Foreskin keratinocyte (primary cell): ENCODE measurements at places on chromosomes 5 and 9.

GRCh38 chr9:68933434-68934328, 80.2 kb downstream of the PRKACG start:
- DNase-seq, result no peak

DNA sequence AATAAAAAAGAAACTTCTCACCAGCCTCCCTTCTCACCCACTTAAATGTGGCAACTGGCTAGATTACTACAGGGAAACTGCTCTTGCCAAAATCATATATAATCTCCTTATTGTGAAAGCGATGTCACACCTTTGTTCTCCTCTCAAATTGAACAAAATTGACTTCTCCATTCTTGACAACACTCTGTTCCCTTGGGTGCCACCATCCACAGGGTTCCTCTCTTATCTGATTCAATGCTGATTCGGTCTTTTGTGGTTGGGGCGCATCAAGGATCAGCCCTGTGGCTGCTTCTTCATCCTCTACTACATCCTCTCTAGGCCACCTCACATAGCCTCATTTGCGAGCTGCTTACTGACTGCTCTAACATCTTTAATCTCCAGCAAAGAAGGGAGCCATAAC, 86.1 kb downstream of the EDIL3 start:
- no peak for DNase-seq

GRCh38 chr9:36218011-36218410, 27.3 kb downstream of the CLTA start:
- DNase-seq, result no peak

DNA sequence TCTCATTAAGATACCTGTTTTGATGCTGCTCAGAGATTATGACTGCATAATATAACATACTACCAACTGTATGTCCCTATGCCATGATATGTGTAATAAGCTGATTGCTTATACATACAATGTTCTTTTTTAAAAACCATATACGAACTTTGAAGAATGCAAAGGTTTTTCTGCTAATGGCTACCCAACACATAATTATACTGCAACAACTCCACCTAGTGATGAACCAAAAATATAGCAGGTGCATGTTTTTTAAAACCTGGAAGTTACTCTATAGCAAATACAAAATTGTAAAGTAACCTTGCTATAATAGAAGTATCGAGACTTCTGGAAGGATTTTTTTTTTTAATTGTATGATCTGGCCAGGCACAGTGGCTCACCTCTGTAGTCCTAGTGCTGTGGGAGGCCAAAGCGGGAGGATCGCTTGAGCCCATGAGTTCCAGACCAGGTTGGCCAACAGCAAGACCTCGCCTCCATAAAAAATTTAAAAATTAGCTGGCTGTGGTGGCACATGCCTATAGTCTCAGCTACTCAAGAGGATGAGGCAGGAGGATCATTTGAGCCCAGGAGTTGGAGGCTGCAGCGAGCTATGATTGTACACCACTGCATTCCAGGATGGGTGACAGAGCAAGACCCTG, 49.1 kb downstream of the HOMER1 start:
- peak; percentile 18 for DNase-seq

DNA sequence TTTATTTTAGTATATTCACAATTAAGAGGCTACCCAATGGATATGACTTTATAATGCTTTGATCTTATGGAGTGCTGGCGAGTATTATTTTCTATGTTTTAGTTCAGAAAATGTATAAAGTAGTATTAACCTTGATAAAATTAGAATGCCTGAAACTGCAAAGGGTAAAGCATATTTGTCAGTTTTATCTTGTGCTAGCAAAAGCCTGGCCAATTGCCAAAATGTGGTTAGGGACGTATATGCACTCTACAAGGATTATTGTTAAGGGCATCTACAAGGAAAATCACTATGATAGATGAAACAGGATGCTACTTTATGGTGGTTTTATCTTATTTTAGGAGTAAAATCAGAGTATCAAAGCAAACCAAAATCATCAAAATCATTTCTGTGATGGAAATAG, 281.7 kb downstream of the CCDC171 start:
- no peak for DNase-seq

GRCh38 chr9:125189011-125189360, 617 bp downstream of the PPP6C start:
- no peak for DNase-seq

GRCh38 chr9:6667633-6668280, 22.2 kb upstream of the GLDC start:
- no peak for DNase-seq

DNA sequence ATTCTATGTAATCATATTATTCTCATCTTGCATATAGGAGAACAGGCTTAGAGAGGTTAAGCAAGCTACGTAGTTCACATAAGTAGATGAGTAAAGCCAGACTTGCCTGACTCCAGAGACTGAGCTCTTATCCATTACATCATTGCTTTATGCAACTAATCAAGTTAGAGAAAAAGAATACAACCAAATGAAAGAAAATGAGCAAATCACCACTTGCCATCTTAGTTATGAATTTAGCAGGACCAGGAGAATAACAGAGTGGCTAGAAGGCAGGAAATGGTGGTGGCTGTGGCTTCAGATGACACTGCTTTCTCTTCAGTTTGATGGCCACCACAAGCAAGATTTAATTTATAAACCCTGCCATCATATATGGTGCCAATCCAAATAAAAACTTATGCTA, 26.6 kb downstream of the POC5 start:
- DNase-seq, result no peak

DNA sequence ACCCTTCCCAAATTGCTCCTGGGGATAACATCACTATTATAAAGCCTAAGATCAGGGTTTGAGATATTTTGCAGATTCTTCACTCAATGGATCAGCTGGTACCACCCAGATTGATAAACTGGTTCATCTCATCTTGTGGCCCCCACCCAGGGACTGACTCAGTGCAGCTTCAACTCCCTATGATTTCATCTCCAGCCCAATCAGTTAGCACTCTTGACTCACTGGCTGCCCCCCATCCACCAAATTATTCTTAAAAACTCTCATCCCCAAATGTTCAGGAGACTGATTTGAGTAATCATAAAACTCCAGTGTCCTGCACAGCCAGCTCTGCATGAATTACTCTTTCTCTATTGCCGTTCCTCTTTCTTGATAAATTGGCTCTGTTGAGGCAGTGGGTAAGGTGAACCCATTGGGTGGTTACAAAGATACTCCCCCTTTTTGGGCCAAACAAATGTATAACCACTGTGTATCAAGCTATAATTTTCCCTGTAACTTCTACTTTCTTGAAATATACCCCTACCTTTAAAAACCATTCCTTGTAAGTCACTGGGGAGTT, 263.3 kb upstream of the IL12B start:
- no peak for DNase-seq

DNA sequence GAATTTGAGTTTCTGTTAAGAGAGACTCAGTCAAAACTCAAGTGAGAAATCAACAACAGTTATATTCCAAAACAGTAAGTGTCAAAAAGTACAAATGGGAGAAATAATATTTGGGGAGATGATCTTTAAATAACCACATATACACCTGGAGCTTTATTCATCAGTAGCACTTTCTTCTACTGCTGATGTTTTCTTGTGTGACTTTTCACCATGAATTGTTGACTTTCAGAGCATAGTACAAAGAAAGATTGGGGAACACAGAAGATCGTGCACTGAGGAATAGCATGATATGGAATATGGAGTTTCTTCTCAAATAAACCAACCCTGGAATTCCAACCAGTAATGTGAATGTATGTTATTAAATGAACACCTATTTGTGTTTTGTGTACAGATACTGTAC, 130.7 kb downstream of the MLLT3 start:
- no peak for DNase-seq

GRCh38 chr5:171317230-171317629, 8.2 kb downstream of the TLX3 start:
- no peak for DNase-seq

DNA sequence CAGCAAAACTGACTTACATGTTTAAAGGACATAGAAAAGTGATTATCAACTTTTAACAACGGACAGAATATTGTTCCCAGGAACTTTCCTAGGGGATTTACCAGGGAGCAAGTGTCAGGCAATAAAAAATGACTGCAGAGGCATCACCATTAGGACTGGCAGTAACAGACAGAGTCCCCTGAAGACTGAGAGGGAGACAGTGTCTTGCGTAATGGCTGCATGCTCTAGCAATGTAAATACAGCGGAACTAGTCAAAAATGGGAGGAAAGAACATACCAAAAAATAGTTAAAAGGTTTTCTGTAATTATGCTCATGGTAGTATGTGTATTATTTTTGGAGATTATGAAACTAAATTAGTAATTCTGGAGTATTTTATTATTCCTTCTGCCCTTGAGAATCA, 181.8 kb downstream of the CRB2 start:
- no peak for DNase-seq

- no peak for DNase-seq
Measured at GRCh38 chr9:109238655-109239054, 71.6 kb upstream of the FRRS1L start.

GRCh38 chr9:3903906-3904305, 378.1 kb upstream of the RFX3 start:
- DNase-seq, result no peak

DNA sequence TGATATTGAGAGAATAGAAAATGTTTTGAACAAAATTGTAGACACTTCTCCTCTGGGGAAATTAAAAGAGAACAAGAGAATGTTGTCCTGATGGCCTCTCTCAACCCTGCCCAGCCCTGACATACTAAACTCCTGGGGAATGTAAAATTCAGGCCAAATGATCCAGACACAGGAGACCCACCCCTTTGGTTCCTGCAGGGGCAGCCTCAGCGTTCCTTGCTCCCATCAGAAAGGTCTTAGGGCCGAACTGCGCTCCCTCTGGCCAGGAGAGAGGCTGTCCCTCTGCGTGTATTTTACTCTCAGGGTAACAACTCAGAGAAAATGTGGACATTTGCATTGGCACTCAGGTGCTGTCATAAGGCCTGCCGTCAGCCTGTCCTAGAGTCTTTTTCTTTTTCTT, 616.3 kb upstream of the KLF4 start:
- DNase-seq, result no peak

DNA sequence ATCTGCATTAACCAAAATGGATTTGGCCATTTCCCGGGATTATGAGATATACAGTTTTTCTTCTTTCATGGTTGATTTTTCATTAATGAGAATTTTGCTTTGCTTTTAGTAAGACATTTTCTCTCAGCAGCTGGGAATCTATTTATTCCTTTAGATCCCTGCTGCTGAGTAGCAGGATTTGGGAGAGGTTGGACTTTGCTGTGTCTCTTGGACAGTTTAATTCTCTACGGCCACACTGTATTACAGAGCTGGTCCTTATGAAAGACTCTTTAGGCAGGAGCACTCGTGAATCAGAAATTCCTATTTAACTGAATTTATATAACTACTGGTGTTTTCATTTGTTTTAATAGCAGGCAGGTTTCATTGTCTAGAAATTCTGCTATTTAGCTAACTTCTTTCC, 1.6 kb downstream of the UNC13B start:
- no peak for DNase-seq

- no peak for DNase-seq
Measured at GRCh38 chr5:143207058-143207457, 196.4 kb downstream of the NR3C1 start.

GRCh38 chr5:142433526-142434321, 108.9 kb upstream of the SPRY4 start:
- DNase-seq, result no peak

DNA sequence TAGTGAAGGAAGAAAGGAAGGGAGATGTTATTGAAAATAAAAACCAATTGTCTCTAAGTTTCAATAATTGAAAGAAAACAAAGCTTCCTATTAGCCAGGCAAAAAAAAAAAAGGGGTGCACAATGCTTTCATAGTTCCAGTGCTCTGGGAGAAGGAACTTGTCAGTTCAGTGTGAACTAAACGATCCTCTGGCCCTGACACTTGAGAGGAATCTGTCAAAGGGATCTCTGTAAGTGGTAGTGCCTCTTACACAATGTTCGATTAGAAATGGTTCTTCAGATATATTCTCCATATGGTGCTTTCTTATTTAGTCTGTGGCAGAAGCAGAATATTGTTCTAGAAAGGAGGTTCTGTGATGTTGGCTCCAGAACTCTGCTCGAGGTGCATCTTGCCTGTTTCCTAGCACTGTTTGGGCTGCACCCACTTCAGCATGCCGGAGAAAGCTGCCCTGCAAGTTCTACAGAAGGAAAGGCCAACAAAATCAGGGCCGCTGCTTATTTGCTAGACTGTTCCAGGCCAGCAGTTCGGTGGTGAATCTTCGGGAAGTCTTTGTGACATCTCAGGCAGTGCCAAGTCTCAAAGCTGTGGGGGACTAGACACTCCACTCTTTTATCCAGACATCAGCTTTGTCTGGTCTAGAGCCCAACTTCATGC, 90.9 kb downstream of the PIK3R1 start:
- no peak for DNase-seq

- no peak for DNase-seq
Measured at GRCh38 chr5:41893074-41893851, 10.9 kb upstream of the RIMOC1 start.

DNA sequence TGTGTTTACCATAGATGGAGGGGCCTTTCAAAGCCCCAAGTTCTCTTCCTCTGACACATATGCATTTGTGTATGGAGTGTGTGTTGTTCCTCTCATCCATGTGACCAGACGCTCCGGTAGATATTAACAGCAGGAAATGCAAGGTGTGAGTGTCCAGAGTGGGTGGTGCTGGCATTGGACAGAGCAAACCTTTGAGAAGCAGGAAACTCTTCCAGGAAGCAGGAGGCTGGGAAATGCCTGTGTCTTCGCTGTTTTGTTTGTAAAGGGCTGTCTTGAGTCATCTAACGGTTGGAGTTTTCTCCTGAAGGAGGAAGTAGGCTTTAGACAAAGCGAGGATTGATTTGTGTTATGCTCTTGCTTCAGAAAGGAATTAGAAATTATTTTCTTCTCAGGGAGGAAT, 370.9 kb downstream of the PLK2 start:
- no peak for DNase-seq

- no peak for DNase-seq
Measured at GRCh38 chr9:34385561-34386230, 9.0 kb upstream of the MYORG start.

- DNase-seq, result no peak
Measured at GRCh38 chr5:79243224-79243623, 7.3 kb downstream of the JMY start.

- DNase-seq, result no peak
Measured at GRCh38 chr5:119991625-119992024, 362.3 kb downstream of the FAM170A start.

GRCh38 chr5:83434946-83435345, 36.6 kb upstream of the VCAN start:
- DNase-seq, result no peak

- DNase-seq, result no peak
Measured at GRCh38 chr9:97311798-97312500, 4.5 kb downstream of the CCDC180 start.

- peak; percentile 83 for DNase-seq
Measured at GRCh38 chr9:107548298-107549142, 59.0 kb upstream of the KLF4 start.
